ENCODE measurements at places on chromosomes 6 and 20.

GRCh38 chr20:137668-138490, 4.5 kb upstream of the DEFB126 start:
- no peak for DNase-seq

DNA sequence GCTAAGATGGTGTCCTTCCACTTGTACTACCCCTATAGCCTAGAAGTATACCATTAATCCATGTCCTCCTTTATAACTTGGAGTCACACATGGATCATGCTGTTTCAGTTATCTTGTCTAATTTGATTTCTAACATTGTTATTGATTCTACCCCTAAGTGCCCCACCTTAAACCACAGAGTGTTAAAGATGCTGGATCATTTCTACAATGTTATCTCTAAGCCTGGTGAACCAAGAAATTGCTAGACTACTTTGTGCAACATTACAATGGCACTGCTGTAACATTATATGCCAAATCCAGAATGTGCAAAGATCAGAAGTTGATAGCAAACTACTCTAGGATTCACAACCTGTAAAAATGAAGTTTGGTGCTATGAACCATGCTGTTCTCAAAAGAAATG, 1.7 kb downstream of the CGA start:
- DNase-seq: no peak

GRCh38 chr6:77034161-77034560, 429.1 kb downstream of the HTR1B start:
- DNase-seq: no peak

DNA sequence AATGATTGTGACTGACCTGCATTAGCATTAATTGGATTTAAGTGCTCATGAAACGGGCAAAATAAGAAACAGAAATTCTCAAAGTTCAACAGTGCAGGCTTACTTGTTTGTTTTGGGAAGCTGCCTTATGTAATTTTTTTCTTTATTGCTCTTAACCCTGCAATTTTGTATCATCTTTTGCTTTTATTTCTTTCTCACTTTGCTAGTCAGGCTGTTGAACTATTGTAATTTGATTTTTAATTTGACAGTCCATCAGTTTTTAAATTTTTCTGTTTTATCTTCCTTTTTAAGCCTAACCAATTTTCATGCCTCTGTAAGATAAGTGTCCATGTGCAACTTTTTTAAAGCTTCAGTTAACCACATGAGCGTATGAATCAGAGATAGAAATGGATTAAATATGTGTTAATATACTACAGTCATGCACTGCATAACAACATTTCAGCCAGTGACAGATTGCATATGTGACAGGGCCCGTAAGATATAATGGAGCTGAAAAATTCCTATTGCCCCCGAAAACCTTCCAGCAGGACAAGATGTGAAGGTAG, 44.6 kb downstream of the PEX7 start:
- DNase-seq: no peak

DNA sequence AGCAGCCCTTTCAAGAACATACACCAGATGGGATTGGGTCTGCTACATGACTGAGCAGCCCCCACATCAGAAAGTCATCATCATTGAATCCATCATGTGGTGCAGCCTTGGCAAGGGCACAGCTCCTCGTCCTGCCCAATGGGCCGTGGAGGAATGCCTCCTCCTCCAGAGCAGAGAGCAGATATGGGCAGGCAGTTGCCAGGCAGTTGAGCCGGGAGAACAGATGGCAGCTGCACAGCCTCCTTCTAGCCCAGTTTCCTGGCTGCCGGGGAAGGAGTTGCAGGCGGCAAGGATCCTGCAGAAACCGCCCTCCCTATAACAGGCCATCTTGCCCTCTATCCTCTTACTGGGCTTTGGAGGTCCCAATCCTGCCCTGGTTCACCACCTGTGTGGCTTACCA, 11.9 kb upstream of the ZFAND3 start:
- no peak for DNase-seq

GRCh38 chr20:18138266-18138582, 561 bp downstream of the KAT14 start:
- DNase-seq: no peak

DNA sequence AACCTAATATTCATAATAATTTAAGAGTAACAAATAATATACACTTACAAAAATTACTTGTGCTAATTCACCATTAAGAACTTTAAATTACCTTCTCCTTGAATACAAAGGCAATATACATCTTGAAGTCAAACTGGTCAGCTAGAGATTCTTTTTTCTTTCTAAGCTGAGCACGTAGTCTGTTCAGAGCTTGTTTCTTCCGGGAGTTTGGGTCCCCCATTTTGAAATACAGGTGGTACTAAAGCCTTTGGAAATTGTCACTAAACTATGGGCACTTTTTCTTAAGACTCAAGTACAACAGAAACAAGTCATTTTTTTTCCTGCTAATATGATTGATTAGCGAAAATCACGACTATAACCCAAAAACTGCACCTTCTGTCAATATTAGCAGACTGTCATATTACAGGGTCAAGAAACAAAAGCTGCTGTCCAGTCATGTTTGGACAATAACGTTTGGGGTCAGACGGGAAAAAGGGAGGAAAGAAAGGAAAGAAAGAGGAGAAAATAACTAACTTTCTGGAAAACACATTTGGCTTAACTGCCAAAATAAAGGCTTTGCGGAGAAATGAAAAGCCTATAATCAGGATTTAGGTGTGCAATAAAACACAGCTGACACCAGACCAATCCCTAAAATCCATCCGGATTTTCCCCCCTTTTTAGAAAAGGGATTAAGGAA, 367 bp downstream of the C6orf62 start:
- no peak for DNase-seq
